H1 (cell line): ENCODE measurements at places on chromosomes 13 and 19.

- DNase-seq = no peak
Measured at GRCh38 chr13:45792827-45793303, 58.7 kb downstream of the SIAH3 start.

DNA sequence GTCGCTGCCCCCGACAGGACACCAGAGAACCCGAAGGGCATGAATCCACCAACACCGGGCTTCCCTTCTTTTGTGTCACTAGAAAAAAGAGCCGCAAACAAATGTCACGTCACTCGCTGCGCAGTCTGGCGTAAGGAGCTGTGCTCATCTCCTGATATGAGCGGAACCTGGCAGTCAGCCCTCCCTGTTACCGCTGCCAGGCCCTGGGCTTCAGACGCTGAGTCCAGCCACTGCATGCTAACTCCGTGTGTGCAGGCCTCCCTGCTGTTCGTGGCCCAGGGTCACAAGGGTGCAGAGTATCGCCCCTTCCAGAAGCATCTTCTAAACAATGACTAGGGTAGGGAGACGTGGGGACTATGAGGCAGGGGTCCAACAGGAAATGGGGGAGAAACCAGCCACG is 71.3 kb downstream of the SLC7A1 start:
- no peak for DNase-seq

- no peak for DNase-seq
Measured at GRCh38 chr19:33493401-33494275, 28.0 kb downstream of the PEPD start.

GRCh38 chr19:900043-900301 is 6.7 kb downstream of the RNU6-9 start:
- DNase-seq = no peak

DNA sequence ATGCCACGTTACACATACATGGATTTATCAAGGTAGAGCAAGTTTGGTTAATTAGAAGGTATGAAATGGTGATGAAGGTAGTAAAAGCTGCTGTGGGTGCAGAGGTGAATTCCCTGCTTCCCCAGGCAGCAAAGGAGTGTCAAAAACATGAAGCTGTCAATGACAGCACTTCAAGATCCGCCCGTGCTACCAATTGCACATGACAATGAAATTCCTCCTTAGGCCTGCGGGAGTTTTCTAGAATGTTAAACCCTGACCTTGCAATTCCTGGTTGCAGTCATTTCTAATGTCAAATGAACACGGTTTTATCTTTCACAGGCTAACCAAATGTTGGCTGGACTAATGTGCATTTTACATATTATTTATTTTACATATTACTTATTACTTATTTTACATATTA is 67.7 kb upstream of the LSM14A start:
- DNase-seq = no peak

- no peak for DNase-seq
Measured at GRCh38 chr13:110965755-110966134, 50.9 kb upstream of the ANKRD10 start.

- DNase-seq = no peak
Measured at GRCh38 chr13:31274390-31274789, 74.6 kb downstream of the B3GLCT start.

GRCh38 chr13:33033986-33034385 is 17.8 kb downstream of the KL start:
- DNase-seq = no peak

DNA sequence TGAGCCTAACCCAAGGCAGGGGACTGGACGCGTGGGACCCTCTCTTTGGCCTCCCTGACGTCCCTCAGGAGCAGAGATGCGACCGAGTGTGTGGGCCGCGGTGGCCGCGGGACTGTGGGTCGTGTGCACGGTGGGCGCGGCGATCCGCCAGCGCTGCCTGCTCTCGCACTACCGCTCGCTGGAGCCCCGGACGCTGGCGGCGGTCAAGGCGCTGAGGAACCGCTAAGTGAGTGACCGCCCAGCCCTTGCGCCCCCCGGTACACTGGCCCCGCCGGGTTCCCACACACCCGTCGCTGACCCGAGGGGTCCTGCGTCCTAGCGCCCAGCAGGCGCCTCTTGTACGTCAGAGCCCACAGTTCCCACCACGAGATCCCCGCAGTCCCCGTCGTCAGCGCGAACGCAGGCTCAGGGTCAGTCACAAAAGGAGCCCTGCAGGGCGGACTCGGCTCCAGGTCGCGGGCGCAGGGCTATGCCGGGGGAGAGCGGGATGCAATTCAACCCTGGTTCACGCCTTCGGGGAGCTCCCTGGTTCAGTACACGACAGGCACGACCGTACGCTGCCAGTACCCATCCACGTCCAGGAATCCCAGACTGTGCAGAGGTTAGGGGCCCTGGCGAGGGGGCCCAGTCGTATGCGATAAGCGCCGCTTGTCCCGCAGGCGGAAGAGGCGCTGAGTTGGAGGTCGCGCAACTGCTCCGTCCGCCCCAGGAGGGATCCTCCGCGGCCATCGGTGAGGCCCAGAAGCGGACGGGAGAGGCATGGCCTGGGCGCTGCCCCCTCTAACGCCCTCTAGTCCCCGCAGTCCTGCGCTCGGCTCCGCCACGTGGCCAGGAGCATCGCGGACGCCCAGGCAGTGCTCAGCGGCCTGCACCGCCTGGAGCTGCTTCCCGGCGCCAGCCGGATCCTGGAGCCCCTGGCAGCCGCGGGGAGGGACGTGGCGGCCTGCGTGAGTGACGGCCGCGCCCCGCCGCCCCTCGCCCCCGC is 3.6 kb upstream of the IFNL2 start:
- peak; percentile 77 for DNase-seq

GRCh38 chr13:77595166-77595810 is 59.8 kb downstream of the SCEL start:
- no peak for DNase-seq

GRCh38 chr19:49436381-49437017 is 4.8 kb downstream of the SLC17A7 start:
- peak; percentile 100 for DNase-seq

DNA sequence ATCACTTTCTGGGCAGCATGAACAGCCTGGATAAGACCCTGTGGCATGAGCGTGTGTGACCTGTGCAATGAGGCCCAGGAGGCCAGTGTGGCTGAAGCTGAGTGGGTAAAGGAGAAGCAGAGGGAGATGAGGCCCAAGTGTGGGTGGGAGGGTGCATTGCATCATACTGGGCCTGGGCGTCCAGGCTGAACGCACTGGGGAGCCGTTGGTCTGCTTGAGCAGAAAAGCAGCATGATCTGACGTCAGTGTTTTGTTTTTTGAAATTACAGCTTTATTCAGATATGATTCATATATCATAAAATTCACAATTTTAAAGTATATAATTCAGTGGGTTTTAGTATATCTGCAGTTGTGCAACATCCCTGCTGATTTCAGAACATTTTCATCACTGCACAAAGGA is 409.7 kb downstream of the HS6ST3 start:
- DNase-seq = no peak

- DNase-seq = no peak
Measured at GRCh38 chr13:92460479-92460878, 766.1 kb upstream of the GPC6 start.

DNA sequence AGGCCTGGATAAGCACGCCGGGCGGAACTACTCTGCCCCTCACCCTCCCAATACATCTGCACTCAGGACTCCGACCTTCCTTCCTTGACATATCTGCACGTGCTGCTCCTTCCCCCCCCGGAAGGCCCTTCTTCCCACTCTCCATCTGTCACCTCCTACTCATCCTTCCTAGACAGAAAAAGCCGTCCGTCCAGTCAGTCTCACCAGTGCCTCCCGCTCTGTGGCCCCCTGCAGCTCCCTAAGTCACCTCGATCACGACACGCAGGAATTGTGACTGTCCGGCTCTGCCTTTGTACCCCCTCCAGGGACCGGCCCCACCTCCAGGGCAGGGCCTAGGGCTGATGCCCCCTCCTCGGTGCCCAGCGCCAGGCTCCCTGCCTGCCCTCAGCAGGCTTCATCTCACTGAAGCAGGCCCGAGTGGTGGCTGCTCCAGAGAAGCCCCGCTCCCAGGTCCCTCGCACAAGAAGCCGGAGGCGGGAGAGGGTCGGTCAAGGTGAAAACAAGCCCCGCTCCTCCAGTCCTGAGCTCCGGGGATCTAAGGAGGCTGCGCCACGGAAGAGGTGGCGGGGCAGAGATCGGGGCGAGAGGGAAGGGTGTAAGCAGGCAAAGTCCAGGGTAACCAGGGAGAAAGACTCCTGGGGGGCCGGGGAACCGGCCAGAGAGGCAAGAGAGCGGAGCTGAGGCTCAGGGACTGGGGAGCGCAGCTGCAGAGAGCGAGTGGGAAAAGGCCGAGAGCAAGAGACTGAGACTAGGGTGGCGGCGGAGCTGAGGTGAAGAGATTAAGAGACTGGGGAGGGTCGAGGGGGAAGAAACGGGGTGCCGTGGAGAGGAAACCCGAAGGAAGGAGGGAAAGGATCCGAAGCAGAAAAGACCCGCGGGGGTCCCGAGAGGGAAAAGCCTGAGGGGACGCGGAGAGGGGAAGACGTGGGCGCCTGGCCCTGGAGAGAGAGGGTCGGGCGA is 1.1 kb downstream of the PPP6R1 start:
- peak; percentile 59 for DNase-seq
